ENCODE measurements at places on chromosomes 7 and 10. TPM values are rescaled to one million over a fixed set of nuclear protein-coding genes. Genes with fewer than 3 reads are reported as not detected.

Gene PNLIPRP1
- not detected for total RNA-seq

- no peak for DNase-seq
Observed at GRCh38 chr10:101120884-101121653, 10.0 kb upstream of the TLX1 start.

Gene BHLHA15
- total RNA-seq, result not detected

DNA sequence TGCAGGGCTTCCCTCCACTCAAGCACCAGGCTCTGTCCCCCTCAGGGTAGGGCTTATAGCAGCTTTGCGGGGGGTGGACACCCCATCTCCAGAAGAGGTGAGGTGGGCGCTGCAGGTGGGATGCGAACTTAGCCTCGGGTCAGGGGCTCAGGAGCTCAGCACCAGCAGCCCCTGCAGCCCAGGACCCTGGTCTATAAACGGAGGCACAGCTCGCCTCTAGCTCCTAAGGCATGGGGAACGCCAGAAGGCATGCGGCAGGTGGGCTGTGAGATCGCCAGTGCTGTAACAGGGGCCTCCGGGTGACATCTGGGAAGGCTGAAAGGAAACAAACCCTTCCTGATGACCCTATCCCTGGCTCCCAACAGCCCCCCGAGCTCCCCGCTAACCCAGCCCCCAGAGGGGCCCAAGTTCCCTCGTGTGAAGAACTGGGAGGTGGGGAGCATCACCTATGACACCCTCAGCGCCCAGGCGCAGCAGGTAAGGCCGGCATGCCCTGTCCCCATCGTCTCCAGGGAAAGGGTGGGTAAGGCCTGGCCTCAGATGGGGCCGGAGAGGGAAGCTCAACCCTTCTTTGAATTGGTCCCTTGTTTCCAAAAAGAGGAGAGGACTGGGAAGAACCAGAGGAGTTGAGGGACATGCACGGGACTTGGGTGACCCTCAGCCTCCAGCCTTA lies 4.2 kb downstream of the NOS3 start:
- peak; percentile 60 for DNase-seq

DNA sequence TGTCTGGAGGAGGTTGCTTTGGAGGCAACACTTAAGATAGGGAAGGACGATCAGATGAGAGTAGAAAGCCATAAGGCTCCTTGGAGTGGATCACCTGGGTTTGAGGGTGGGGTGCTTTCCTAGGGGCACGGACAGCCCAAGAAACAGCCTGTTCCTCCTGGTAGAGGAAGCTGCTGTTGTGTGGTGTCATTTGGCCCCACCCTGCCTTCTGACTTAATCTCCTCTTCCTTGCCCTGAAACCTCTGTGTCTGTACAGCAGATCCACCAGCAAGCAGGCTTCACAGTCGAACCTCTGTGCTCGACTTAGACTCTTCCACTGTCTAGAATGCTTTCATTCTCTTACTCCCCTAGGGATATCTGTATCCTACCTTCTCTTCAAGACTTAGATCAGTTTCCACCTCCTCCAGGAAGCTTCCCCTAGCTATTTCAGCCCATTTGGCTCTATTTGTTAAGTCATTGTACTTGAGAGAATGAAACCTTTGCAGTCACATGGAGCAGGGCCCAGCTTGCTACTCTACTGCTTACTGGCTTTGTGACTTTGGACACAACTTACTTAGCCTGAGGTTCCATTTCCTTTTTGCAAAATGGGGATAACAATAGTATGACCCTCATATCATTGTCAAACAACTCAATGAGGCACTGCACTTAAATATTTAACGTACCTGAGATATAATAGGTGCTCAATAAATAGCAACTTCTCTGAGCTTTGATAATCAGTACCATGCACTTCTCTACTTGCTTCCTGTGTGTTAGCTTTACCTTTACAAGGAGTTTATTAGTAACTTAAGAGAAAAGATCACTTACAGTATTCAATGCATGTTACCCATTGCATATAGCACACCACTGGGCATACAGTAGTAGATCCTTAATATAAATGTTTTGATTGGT lies 5.0 kb downstream of the MXI1 start:
- no peak for DNase-seq

Gene CYP3A7
- not detected for total RNA-seq

- no peak for DNase-seq
Observed at GRCh38 chr7:158803367-158803969, 25.8 kb downstream of the ESYT2 start.

- no peak for DNase-seq
Observed at GRCh38 chr10:28935061-28935460, 257.7 kb downstream of the BAMBI start.

Data from glutamatergic neuron (in vitro differentiated cells).